Activated gamma-delta T cell treated with anti-CD3 and anti-CD28 coated beads, Interleukin-2, amount 50 U/mL, for 16 hours (primary cell): ENCODE measurements at places on chromosomes 6 and 20.
A peak's percentile ranks its signal among the peaks of the same experiment; 100 is the strongest.

DNA sequence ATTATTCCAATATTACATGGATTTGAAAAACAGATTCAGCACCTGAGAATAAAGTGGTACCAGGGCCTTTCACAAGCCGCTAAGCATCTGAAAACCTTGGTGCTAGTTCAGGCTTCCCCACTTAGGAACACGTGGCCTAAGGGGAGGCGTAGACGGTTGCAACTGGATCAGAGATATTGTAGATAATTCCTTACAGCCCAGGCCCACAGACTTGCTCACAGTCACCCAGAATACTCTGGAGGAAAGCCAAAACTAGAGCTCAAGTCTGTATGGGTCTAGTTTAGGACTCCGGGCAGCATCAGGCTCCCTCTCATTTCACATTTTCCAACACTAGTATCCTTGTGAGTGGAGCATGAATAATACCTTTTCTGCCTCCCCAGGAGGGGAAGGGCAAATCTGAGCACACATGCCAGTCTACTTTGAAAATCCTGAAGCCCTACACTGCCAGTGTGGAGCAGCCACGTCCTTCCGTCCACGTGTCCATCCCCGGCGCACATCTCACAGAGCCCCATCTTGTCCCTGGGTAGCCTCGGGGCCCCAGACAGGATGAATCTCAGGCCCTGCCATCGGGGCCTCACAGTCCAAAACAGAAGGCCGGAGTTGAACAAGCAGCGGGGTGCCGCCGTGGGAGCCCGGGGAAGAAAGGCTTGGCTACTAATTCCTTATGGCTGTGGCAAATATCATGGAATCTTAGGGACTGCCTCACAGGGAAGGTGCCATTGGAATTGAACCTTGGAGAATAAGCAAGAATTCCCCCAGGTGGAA lies 299.3 kb downstream of the NRN1 start:
- no peak for DNase-seq

- no peak for DNase-seq
Observed at GRCh38 chr6:165915022-165915770, 252.2 kb upstream of the PDE10A start.

DNA sequence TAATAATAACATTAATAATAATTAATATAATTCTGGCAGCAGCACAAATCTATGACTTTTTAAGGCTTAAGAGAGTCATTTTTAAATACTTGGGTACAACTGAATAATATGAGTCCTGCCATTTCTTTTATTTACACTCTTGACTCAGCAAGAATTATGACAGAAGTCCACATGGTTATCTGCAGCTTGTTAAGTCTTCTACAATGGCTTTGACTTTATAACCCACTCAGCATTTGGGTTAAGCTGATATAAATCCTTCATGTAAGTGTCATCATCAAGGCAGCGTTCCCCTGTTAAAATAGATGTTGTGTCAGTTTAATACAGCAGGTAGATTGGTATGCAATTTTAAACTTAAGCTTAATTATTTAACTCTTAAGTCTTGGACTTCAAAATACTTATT lies 131.7 kb downstream of the ARHGAP18 start:
- DNase-seq = no peak

GRCh38 chr6:84774157-84774984 lies 10.0 kb upstream of the TBX18 start:
- no peak for DNase-seq

GRCh38 chr6:167013946-167014345 lies 14.7 kb downstream of the CEP43 start:
- DNase-seq = no peak

DNA sequence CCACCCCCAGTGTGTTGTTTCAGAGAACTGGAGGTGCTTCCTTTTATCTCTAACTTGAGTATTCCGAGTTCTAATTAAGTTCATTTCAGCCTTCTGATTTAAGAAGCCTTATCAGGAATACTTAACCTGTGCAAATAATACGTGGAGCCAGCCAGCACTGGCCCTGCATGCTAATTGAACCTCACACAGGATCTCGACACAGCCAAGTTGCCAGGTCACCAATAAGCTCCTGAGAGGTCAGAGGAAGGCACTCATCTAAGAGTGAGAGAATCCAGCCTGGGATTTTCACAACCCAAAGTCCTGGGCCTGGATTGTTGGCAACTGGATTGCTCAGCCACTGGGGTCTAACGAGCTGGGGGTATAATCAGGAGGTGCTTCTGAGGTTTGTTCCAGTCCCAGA lies 157.7 kb upstream of the LRFN2 start:
- no peak for DNase-seq

DNA sequence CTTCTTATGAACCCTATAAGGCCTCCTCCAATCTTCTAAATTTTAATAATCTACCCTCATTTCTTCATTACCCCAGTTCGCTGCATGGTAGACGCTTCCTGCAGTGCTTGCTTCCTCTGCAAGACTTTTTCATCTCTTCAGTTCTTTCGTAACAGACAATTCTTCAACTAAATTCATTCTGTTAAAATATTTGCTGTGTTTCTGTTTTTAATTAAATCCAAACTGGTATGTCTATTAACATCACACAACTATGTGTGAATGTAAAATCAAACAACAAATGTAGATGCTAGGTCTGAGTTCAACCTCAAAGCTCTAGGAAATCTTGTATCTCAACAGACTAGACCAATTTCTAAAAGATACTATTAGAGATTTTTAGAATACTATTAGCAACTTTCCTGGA lies 199.3 kb downstream of the RNGTT start:
- DNase-seq = no peak

- DNase-seq = no peak
Observed at GRCh38 chr6:170447561-170447930, 105.6 kb downstream of the PSMB1 start.

- DNase-seq = no peak
Observed at GRCh38 chr20:8227293-8227692, 95.2 kb downstream of the PLCB1 start.

GRCh38 chr6:141963543-141964295 lies 169.0 kb upstream of the GJE1 start:
- no peak for DNase-seq

- no peak for DNase-seq
Observed at GRCh38 chr20:44064501-44065400, 122.2 kb downstream of the JPH2 start.

- no peak for DNase-seq
Observed at GRCh38 chr6:110352563-110353262, 5.4 kb downstream of the METTL24 start.

- DNase-seq = no peak
Observed at GRCh38 chr6:110043366-110043994, 65.4 kb downstream of the GPR6 start.

DNA sequence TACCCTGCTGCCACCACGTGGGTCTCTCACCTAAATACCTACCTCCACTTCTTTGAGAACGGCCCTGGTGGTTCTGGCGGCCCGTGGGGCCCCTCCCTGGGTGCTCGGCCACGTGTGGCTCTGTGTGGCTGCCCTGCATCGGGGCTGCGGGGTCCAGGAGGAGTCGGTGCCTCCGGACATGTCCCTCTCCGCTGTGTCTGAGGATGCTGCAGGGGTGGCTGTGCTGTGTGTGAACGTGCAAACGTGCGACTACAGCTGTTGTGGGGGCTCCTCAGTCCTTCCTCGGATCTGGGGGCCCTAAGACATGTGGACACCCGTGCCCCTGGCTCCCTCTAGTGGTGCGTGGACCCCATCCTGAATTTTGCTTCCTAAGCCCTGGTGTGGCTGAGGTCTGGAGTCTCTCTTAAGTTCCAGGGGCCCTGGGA lies 691.8 kb downstream of the QKI start:
- no peak for DNase-seq

DNA sequence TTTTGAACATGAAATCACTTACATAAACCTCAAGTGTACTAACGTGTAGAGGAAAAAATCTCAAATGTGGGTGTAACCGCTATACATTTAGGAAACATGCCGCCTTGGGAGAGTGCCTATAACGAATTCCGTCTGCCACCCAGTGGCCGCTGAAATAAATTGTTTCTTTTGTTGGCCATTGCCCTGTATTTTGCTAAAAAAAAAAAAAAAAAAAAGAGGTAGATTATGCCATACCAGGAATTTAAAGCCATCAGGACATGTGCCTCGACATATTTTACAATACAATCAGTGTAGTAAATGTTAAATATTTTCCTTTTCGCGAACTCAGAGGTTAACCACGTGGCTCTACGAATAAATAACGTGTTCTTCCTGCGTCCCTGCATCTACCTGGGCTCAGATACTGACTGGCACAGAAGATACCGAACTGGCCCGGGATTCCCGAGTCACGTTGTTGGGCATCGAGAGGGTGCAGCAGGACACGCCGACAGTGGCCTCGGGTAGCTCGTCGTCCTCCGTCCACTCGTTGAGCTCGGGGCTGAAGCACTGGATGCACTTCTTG lies 14.3 kb downstream of the KLHL31 start:
- peak; percentile 44 for DNase-seq

DNA sequence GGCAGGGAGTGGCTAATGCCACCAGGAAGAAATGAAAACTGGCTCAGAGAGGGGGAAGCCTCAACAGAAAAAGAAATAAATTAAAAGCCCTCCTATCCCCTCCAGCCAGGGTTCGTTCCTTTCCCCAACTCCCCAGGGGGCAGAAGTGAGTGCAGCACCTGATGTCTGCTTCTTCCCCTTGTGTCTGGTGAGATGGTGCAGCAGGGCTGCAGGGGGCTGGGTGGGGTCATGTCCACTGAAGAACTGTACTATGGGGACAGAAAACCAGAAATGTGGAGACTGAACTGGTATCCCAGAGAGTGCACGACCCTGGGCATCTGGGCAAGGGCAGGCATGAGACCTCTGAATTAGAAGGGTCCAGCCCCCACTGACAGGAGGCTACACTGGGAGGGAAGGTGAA lies 4.0 kb downstream of the EGFL8 start:
- DNase-seq = no peak

DNA sequence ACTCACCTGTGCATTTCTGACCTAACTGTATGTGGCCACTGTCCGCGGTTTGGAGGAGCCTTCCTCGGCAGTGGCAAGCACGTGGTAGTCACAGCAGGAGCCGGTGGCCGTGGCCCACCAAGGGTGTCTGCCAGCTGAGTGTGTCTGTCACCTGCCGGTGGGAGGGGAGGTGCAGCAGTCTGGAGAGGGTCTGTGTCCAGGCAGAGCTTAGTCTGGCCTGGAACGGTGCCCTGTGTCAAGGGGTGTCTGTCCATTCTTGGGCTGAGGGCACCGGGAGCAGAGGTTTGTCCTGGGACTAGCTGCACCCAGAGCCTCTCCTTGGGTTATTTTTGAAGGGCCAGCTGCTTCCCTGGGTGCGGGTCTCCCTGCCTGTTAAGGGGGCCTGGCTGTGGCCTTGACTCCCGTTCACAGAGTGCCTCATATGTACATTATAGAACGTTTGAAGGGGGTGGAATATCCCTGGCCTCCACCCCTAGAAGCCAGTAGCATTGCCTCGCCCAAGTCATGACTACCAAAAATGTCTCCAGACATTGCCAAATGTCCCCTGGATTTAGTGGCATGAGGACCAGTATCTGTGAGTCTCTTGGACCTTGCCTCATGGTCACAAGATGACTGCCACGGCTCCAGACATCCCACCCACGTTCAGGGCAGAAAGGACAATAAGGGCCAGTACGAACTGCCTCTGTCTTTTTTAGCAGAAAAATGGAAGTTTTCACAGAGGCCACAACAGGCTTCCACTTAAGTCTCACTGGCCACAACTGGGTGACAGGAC lies 5.2 kb downstream of the RBM38 start:
- DNase-seq = no peak

DNA sequence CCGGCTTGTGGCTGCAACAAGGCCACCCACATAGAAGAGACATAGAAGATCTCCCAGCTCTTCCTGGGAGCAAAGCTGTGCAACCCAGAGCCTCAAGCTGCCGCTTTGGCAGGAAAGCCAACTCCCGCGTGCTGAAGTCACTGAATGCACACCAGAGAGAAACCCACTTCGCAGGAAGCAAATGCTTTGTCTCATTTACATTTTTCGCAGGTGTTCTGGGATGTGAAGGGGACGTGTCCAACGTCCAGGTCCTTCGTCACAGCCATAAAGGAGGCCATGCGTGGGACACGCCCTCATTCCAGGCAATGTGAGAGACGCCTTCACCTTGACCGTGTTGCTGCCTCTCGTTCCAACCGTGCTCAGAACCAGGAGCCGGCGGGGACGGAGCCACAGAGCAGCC lies 24.4 kb downstream of the KCNQ2 start:
- DNase-seq = no peak

GRCh38 chr6:144745439-144745838 lies 460.3 kb downstream of the UTRN start:
- no peak for DNase-seq

DNA sequence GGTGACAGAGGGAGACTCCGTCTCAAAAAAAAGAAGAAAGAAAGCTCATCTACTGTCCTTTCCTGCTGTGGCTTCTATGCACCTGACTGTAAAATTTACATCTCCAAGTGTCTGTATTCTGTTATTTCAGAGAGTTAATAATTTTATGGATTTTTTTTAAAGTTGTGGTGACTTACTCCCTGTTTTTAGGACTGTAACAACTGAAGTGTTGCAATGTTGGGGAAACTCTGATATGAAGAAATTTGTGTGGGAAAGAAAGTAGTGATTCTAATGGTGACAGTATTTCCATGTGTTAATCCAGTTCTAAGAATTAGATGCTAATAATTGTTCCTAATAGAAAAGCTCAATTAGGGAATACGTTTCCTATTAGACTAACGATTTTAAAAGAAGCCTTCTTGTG lies 27.4 kb downstream of the STX11 start:
- DNase-seq = no peak

GRCh38 chr20:58616411-58616810 lies 34.7 kb upstream of the STX16 start:
- DNase-seq = no peak

DNA sequence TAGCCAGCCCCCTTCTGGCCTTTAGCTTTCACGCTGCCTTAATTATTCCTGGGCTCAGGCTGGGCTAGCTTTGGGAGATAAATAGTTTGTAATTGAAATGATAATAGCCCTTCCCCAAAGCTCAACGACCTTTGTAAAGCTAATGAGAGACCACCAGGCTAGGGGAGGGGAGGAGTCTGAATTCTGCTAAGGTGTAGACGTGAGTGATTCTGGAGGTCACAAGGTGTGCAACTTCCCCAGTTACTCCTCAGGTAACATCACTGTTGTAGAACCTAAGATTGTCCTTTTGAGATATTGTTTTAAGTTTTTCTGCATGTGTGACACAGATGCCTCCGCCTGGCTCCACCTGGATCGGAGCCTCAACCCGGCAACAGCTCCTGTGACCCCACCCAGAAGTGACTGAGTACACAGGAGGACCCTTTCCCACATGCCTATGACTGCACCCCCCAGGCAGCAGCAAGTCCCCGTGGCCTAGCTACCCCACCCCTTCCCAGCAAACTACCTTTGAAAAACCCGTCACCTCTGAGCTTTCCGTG lies 5.8 kb upstream of the GPR31 start:
- DNase-seq = no peak

DNA sequence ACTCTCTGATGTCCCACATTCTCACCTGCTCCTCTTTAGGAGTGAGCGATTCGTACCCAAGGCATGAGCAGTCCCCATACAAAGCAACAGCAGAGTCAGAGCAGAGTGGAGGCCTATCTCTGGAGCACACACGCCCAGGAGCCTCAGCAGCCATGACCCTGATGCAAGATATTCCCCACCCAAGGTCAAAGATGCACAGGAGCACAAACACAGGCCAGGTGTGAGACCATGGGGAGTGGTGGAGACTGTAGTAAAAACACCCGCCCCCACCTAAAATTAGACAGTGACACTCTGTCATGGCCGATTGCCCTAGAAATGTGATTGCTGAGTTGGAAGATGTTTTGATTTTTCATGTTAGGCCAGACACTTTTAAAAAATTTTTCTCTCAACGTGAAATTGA lies 21.4 kb downstream of the RRBP1 start:
- no peak for DNase-seq

GRCh38 chr6:139962654-139963347 lies 588.4 kb upstream of the CITED2 start:
- DNase-seq = no peak
